ENCODE measurements at places on chromosomes 4 and X.

GRCh38 chrX:150873616-150874015 is 24.9 kb downstream of the CD99L2 start:
- DNase-seq = no peak

- DNase-seq = no peak
Observed at GRCh38 chr4:56728512-56728911, 47.4 kb upstream of the HOPX start.

- no peak for DNase-seq
Observed at GRCh38 chr4:38065176-38065575, 105.0 kb downstream of the PTTG2 start.

DNA sequence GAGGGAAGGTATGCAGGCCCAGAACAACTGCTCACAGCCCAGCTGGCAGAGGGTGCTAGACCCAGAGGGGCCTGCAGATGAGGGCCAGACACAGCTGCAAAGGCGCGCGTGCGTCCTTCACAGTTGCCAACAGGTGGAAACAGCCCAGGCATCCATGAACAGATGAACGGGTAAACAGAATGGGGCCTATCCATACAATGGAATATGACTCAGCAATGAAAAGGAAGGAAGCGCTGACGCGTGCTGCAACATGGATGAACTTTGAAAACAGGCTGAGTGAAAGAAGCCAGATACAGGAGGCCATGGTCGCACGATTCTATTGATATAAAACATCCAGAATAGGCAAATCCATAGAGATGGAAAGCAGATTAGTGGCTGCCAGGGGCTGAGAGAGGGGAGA is 83.1 kb upstream of the DDX3X start:
- no peak for DNase-seq

Data from activated CD4-positive, alpha-beta T cell treated with anti-CD3 and anti-CD28 coated beads, Interleukin-2, amount 50 U/mL, for 4 hours (primary cell).